ENCODE measurements at places on chromosomes 3 and 15.
A peak's percentile ranks its signal among the peaks of the same experiment; 100 is the strongest.

GRCh38 chr3:151410891-151411559, 26.5 kb upstream of the P2RY12 start:
- no peak for DNase-seq

DNA sequence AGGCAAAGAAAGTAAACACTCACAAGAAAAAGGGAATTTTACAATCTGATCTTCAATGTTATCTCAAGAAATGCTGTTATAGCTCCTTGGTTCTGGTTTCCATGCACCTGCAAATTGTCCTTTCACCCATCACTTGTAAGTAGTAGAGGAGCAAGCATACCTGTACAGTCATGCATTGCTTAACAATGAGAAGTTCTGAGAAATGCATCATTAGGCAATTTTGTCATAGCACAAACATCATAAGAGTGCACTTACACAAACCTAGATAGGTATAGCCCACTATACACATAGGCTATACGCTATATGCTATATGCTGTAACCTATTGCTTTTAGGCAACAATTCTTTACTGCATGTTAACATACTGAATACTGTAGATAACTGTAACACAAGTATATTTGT, 672.3 kb downstream of the FHIT start:
- DNase-seq: no peak

DNA sequence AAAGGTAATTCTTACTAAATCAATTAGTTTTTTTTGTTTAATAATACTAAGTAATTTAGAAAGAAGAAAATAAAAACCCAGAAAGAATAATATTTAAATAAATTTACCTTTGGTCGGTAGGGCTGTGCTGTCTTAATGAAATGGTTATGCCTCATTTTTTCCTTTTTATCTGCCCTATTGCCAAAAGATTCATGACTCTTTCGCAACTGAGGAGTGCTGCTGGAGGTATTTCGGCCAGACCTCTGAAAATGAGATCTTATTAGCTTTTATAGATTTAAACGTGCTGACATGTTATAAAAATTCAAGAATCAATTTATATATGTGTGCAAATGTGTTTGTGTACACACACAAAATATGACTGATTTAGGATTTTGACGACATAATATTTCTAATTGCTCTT, 67.1 kb upstream of the USP50 start:
- DNase-seq: no peak

GRCh38 chr3:62128051-62128450, 245.3 kb downstream of the FEZF2 start:
- no peak for DNase-seq

DNA sequence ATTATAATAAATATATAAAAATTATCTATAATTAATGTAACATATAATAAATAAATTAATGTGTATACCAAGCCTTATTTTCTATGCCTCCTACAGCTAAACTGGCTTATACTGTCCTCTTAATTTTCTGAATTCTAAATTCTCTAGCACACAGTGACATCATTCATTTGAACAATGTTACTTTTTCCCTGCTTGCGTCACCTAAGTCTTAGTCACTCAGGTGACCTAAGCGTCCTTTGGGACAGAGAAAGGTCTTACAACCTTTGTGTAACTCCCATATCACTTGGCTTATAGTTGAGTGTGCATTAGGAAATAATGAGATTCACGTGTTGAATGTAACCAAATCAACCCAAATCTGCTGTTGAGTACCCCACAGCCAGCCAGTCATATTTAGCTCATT, 48.5 kb upstream of the KCNMB2 start:
- DNase-seq: no peak

GRCh38 chr15:83063551-83063950, 3.5 kb downstream of the BTBD1 start:
- no peak for DNase-seq

- no peak for DNase-seq
These were observed 22.0 kb downstream of the TMPRSS7 start for GRCh38 chr3:112056451-112056929.

DNA sequence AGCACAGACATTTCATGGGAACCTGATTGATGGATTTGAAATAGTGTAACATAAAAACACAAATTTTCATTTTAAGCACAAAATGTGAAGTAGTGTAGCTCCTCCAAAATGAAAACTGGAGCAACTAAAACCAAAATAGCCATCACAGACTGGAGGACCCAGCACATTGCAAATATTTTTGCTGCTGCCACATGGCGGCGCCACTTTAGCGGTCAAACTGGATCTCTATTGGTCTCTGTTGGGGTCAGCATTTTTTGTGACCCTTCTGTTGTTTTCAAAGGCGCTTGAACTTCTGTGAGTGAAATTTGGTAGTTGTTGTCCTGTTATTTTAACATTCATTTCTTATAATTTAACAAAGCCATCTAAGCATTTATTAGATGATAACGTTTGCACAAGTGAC, 259.9 kb downstream of the IL20RB start:
- DNase-seq: no peak

GRCh38 chr3:39748002-39748401, 61.4 kb upstream of the MYRIP start:
- no peak for DNase-seq

DNA sequence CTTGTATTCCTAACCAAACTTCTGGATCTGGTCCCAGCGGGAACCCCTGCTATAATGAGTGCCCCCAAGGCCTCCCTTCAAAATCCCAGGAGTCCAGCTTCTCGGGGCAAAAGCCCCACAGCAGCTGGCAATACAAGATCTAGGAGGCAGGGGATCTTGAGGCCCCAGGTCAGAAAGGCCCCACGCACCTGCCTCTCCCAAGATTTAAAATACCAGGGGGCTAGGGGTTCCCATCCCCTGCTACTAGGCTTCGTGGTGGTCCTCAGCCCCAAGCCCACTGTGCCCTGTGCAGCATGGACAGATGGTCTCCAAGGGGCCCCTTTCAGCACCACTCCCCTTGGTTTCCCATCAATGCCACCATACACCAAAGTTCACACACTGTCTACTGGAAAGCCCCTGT, 15.8 kb upstream of the CYP11A1 start:
- DNase-seq: no peak

DNA sequence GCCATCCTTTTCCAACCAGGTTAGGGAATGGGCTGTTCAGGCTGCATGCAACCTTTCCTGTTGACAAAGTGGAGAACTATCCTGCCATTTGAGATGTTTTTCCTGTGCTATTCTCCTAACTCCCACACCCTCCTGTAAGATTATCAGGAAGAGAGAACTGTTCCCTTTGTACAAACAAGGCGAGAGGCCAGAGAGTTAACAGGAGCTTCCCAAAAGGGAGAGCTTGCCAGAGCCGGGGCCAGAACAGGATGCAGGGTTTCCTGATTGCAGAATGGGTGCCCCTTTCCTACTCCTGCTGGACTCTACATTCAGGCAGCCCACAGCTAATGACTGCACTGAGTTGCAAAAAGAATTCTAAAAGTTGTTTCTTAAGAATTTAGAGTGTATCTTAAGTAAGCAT, 17.1 kb downstream of the PML start:
- DNase-seq: no peak

GRCh38 chr15:41564286-41564959, 5.4 kb downstream of the TYRO3 start:
- DNase-seq: peak; percentile 67

GRCh38 chr3:189292667-189293484, 121.1 kb downstream of the TPRG1 start:
- DNase-seq: no peak

DNA sequence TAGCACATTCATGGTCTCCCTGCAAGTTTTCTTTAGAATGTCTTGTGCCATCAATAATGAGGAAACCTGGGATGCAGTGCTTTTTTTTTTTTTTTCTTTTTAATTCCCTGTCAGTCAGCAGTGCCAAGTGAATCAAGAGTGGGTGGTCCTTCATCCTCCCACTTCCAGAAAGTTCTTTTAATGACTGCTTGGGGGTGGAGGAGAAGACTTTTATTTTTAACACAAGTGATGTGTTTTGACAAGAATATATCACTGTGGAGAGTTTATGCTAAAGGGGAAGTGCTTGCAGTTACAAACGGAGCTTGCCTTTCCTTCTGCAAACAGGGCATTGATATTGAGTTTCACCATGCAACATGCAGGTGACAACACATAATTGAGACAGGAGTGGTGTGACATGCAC, 69.7 kb downstream of the CACNA2D3 start:
- DNase-seq: no peak

DNA sequence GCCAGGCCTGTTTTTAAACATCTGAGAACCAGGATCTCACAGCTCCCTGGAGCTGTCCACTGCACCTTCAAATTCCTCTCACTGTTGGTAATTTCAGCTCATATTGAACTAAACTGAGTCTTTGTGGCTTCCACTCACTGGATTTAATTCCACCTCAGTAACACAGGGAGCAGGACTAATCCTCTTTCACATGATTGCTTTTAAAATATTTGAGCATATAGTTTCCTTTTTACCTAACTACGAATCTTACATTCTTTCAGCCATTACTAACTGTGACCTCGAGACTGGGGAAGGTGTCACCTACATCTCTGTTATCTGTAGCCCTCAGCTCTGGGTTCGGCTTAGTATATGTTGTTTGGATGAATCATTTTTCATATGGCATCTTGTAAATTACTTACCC, 194.3 kb upstream of the C2CD4B start:
- DNase-seq: no peak

DNA sequence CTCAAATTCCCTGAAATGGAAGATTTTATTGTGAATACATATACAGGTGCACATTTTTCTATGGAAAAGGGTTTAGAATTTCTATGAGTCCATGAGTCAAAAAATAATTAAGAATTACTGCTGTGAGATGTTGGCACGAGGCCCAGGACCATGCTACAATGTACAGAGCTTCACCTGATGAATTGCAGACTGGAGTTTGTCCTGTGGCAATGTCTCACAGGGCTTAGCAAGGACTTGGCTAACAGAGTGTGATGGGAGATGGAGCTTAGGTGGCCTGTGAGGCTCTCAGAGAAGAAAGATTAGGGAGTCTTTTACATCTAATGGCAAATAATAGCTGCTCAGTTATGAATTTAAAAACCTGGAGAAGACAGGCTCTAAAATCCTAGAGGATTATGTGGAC, 219.5 kb upstream of the CBLB start:
- DNase-seq: no peak

DNA sequence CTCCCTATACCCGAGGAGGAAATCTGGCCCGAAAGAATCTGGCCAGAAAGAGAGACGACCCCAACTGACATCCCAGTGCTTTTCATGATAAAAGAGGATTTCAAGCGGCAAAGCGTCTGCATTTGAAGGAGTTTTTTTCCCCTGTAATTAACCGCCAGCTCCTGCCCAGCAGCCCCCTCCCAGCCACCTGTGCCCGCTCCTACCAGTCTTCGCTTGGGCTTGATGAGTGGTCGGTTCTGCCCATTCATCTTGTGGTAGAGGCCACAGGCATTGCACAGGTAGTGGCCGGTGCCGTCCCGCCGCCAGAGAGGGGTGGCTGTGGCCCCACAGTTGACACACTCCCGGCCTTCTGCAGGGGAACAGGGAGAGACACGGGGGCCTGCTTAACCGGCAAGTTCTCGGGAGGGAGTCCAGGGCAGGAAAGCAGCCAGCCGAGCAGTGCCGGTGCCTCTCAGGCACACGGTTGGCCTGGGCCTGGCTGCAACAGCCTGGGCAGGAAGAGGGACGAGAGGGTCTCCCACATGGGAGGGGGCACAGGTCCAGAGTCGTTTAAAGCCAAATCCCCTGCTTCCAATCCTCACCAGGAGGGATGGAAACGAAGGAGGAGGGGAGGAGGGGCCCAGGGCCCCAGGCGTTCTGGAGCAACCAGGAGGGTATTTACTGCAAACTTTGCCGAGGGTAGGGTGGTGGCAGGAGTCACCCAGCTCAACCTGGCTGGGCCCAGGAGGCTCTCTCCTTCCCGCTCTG, 9.2 kb downstream of the GATA2 start:
- no peak for DNase-seq

GRCh38 chr3:95627697-95628096, 1186.7 kb upstream of the EPHA6 start:
- DNase-seq: no peak

- no peak for DNase-seq
These were observed 21.3 kb upstream of the PLCH1 start for GRCh38 chr3:155766206-155766605.

DNA sequence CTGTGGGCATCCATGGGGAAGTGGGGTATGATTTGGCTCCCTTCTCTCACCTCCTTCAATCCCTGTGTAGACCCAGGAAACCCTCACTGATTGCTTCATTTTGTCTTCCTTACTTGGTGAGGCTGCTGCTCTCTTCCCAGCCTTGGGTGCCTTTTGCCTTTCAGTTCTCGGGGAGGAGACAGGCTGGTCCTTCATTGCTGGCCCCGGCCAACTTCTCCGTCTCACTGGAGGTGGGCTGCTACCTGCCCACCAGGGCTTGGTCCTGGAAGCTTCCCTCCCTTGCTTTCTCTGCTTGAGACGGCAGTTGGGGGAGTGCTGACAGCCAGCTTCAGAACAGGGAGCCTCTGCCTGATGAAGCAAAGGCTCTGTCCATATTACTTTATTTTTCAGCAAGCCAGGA, 4.7 kb downstream of the FOXL2 start:
- no peak for DNase-seq

DNA sequence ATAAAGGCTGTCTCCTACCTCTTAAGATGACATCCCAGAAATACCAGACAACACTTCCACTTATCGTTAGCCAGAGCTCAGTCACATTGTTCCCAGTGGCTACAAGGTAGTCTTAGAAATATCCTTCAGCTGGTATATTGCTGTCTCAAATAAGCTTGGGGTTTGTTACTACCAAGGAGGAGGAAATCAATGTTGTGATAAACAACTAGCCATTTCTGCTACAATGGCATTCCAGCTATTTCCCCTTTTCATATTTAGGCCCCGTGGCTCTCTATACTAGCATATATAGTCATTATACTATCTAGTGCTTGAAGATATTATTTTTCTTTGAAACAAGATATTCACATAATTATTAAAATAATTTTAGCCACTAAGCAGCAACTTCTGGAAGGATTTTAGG, 56.5 kb downstream of the VPS8 start:
- no peak for DNase-seq

- DNase-seq: peak; percentile 56
These were observed 30.7 kb upstream of the ST3GAL6 start for GRCh38 chr3:98732286-98733052.

DNA sequence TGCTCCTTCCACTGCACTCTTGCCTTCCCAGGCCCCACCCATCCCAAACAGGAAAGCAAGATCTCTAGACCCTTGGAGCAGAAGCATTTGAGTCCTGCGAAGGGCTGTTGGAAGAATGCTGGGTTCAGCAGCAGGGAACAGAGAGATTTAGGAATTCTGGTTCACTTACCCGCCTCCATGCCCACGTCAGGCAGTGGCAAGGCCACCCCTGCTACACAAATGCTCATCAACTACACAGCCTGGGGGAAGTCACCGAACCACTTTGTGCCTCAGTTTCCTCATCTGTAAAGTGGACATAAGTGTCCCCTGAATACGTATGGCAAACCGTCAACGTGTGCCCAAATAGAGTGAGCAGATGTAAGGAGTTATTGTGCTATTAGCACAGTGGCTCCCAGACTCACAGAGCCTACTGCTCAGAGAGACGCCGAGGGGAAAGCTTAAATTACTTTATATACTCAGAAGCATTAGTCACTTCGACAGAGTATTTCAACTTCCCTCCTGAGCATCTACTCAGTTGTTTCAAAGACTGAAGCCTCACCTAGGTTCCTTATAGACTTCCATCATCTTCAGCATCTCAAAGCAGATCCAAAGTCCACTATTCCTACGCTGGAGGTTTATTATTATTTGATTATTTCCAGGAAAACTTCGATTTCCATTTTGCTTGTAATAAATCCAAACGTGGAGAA, 905 bp downstream of the HOMER2 start:
- no peak for DNase-seq
